Transverse colon (tissue), 4 donors: ENCODE measurements at places on chromosomes 4 and X. TPM values are rescaled to one million over a fixed set of nuclear protein-coding genes. Genes with fewer than 3 reads are reported as not detected.

The BBS12 gene
- 6.0 TPM for total RNA-seq

The GPM6B gene
- total RNA-seq: 4.0 TPM

The SHISA3 gene
- 1.7 TPM for total RNA-seq

The TREX2 gene
- total RNA-seq: not detected

DNA sequence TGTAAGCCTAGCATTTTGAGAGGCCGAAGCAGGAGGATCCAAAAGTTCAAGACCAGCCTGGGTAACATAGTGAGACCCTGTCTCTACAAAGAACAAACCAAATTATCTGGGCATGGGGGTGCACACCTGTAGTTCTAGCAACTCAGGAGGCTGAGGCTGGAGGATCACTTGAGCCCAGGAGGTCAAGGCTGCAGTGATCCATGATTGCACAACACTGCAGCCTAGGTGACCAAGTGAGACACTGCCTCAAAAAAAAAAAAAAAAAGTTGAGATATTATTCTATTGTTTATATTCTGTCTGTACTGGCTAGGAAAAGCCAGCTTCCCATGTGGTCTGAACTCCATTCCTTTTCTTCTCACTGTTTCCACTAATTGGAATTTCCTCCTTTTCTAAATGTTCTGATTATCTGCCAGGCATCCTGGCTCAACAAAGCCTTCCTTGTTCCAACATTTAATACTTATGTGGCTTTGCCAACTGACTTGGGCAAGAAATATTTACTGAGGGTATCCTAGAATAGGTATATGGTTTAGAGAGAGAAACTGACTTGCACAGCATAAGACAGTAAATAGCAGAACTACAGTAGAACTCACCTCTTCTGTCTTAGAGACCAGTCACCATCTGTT, 175.2 kb upstream of the ADAMTS3 start:
- DNase-seq: no peak

- DNase-seq: no peak
These were observed 155.5 kb upstream of the MXRA5 start for GRCh38 chrX:3501833-3502535.

- DNase-seq: no peak
These were observed 317.7 kb downstream of the INPP4B start for GRCh38 chr4:142528433-142528832.

GRCh38 chr4:175422331-175422730, 389.7 kb downstream of the GPM6A start:
- DNase-seq: no peak

- no peak for DNase-seq
These were observed 2.7 kb downstream of the PDLIM5 start for GRCh38 chr4:94454405-94454804.

GRCh38 chr4:5019274-5019673, at the start of gene CYTL1:
TSS of gene CYTL1 (minus strand) at chr4:5019458. CDS start at chr4:5019445, 13 bp downstream.
- DNase-seq: no peak

DNA sequence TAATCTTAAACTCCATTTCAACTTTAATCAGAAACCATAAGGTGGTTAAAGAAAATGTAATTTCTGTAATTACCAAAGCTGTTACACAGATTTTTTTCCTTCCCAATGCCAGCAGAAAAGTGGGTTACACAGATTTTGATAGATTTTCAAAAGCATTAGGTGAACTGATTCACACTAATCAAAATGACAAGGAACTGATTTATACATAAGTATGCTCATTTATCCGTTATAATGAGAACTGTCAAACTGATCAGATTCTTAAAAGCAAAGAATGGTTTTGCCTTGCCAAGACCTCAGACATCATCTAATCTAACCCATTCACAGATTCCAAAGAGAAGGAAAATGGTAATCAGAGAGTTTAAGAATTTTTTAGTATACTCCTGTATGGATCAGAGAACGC, 5.2 kb downstream of the UGDH start:
- DNase-seq: no peak

DNA sequence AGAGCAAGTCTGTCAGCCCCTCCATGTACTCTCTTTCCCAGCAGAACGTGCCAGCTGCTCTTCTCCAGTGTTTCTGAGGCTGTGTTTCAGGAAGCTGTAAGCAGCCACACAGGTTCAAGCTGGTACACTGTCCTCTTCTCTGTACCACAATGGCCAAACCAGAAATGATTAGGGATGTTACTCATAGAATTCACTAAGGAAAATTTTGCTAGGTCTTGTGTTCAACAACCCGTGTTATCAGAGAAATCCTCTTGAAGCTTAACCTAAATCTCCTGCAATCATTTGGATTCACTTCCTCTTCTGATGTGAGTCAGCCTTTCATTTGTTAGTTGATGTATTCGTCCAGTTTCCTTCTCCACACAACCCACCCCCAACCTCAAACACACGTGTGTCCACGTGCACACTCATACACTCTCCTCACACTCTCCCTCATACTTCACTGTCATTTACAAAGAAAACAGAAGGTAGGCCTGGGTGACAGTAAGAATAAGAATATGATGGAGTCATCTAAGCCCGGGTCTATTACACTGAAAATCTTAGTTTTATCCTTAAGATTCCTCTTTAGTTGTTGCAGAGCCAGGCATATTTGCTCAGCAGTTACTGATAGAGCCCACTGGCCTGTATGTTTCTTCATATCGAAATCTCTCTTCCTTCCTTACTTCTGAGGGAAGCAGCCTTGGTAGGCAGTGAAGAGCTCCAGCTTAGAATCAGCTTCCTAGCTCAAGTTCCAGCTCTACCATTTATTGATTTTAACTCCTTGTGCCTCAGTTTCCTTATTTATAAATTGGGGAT, 63.4 kb downstream of the DCUN1D4 start:
- DNase-seq: no peak

DNA sequence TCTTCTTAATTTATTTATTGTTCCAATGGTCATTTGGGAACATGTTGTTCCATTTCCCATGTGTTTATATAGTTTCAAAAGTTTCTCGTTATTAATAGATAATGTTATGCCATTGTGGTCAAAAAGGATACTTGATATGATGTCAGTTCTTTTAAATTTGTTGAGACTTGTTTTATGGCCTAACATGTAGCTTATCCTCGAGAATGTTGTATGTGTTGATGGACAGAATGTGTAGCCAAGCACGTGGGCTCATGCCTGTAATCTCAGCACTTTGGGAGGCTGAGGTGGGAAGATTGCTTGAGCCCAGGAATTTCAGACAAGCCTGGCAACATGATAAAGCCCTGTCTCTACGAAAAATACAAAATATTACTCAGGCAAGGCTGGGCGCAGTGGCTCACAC, 168.5 kb upstream of the USP38 start:
- no peak for DNase-seq

DNA sequence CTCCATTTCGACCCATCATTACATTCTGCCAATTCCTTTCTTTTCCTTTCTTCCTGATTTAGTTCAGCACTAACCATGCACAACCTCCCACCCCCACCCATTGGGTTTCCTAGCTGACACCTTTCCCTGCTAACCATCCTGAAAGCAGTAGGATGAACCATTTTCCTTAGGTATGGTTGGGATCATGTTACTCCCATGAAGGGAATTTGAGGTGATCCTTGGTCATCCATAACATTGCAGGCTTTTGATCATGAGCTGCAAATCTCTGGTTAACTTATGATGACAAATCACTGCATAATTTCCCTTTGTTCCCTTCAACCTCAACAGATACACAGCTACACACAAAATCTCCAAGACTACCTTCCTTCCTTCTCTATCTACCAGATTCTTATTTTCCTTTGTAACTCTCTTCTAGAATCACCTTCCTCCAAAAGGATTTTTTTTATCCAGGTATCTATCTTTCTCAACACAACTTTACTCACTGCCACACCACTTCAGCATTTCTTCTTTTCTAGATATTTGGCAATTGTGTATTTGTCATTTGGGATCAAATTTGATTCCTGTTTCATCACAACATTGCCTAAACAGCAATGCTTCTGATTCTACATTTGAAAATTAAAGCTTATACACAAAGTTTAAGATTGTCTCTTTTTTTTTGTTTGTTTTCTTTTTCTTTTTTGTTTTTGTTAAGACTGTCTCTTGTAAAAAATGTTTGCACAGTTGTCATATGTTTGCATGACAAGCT, 145.1 kb downstream of the RBM47 start:
- no peak for DNase-seq
